Stimulated activated naive CD8-positive, alpha-beta T cell treated with anti-CD3 and anti-CD28 coated beads, Interleukin-15, Interleukin-2, amounts not matched to agents 100 U/mL and 50 U/mL, for 24 hours (primary cell): ENCODE measurements at places on chromosomes 1 and 21.
A peak's percentile ranks its signal among the peaks of the same experiment; 100 is the strongest.

GRCh38 chr1:178034676-178035075 is 59.2 kb upstream of the RASAL2 start:
- DNase-seq = no peak

GRCh38 chr1:214573386-214574318 is 22.2 kb upstream of the PTPN14 start:
- no peak for DNase-seq

DNA sequence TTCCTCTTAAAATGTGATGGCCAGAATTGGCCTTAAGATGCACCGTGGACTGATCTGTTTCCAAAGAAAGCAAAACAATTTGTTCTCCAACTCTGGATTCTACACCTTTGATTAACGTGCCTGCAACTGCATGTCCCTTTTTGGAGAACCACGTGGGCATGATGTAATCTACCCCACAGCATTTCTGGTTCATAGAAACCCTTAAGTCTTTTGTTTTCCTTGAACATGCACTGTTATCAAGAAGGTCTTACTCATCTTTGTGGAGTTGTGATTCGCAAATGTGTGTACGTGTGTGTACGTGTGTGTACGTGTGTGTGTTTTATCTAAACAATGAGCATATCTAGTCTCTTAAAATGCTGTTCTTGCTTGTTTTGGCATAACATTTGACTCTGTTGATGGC is 57.8 kb downstream of the LPAR3 start:
- DNase-seq = no peak

GRCh38 chr1:93317207-93317606 is 28.5 kb upstream of the DR1 start:
- no peak for DNase-seq

GRCh38 chr1:201650623-201650933 is 111.7 kb downstream of the NAV1 start:
- DNase-seq = no peak

DNA sequence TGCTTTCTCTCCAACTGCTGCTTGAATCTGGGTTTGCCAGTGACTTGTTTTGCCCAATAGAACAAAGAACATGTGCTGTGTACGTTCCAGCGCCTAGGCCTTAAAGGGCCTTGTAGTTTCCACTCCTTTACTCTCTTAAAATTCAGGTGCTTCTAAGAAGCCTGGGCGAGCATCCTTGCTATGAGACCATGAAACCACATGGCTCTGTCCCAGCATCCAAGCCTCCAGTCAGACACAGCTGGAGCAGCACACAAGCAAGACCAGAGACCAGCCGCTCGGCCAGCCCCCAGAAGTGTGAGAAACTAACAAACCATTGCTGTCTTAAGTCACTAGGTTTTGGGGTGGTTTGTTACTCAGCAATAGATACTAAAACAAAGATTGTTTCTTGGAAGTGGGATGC is 15.1 kb downstream of the PLEKHO1 start:
- no peak for DNase-seq

GRCh38 chr1:98427664-98428063 is 233.9 kb upstream of the SNX7 start:
- no peak for DNase-seq

GRCh38 chr1:92168657-92169056 is 49.1 kb upstream of the C1orf146 start:
- no peak for DNase-seq

- DNase-seq = no peak
Measured at GRCh38 chr1:228337031-228337564, 69.5 kb downstream of the TRIM11 start.

- no peak for DNase-seq
Measured at GRCh38 chr1:158145173-158145719, 35.4 kb upstream of the CD1D start.

GRCh38 chr1:119007339-119007669 is 19.2 kb upstream of the TBX15 start:
- no peak for DNase-seq

- peak; percentile 88 for DNase-seq
Measured at GRCh38 chr1:9289090-9289534, 3.6 kb upstream of the SPSB1 start.

- no peak for DNase-seq
Measured at GRCh38 chr1:111963985-111964738, 25.3 kb downstream of the KCND3 start.

DNA sequence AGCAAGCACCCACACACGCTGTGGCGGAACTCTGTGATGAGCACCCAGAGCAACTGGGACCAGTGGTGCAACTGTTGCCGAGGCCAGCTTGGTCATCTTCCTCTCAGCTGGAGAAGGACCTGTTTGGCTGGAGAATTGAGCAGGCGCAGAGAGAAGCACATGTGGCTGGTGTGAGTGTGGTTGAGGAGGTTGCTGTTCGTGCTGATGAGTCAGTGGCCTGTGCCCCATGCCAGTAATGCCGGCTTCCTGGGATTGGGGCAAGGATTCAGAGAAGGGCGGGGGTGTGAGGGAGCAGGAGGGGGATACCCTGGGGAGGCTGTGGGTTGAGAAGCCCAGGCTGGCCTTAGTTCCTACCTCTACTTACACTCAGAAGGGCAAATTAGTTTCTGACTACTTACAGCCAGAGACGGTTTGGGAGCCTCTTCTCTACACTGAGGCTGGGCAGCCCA is 57.5 kb upstream of the EPS8L3 start:
- peak; percentile 60 for DNase-seq

DNA sequence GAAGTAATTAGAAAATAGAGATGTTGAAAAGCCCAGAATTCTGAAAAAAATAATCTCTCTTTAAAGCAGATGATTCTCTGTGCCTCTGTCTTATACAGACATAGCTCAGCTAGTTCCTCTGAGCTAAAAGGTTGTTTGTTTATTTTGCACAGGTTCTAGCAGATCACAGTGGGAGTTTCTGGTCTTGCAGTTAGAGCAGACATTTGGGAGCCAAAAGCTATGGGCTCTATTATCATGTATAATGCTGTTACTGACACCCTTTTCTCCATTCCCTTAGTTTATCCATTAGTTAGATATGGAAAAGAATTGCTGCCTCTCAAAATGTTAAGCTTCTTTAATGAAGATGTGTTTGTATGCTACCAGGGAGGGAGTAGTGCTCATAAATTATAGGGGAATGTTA is 20.5 kb upstream of the CD55 start:
- no peak for DNase-seq
